ENCODE measurements at places on chromosomes 4 and X. TPM values are rescaled to one million over a fixed set of nuclear protein-coding genes. Genes with fewer than 3 reads are reported as not detected.

BEND2 gene
- total RNA-seq, result not detected

ARHGAP6 gene
- 20.2 TPM for total RNA-seq

SSX4B gene
- not detected for total RNA-seq

FGG gene
- total RNA-seq, result not detected

NDNF gene
- total RNA-seq, result 4.6 TPM

NSG1 gene
- 0.42 TPM for total RNA-seq

P2RY8 gene
- total RNA-seq, result 1.4 TPM

CT55 gene
- not detected for total RNA-seq

C4orf50 gene
- total RNA-seq, result not detected

TMEM150C gene
- 6.9 TPM for total RNA-seq
